SHP77 (cell line): ENCODE measurements at places on chromosomes 4 and X.

DNA sequence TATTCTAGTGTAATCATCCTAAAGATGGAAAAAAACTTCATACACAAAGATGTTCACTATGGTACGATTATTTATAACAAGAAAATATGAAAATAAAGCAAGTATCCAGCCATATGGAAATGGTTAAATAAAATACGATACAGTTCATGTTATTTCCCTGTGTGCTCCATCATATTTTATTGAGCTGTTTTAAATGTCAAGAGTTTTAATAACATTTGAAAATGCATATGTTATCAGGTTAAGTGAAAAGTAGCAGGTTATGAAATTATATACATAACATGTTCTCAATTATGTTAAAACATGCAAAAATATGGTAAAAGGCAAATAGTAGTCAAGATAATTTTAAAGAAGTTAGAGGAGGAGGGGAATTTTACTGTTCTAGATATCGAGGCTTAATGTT, 192.0 kb downstream of the HNRNPD start:
- DNase-seq: no peak

DNA sequence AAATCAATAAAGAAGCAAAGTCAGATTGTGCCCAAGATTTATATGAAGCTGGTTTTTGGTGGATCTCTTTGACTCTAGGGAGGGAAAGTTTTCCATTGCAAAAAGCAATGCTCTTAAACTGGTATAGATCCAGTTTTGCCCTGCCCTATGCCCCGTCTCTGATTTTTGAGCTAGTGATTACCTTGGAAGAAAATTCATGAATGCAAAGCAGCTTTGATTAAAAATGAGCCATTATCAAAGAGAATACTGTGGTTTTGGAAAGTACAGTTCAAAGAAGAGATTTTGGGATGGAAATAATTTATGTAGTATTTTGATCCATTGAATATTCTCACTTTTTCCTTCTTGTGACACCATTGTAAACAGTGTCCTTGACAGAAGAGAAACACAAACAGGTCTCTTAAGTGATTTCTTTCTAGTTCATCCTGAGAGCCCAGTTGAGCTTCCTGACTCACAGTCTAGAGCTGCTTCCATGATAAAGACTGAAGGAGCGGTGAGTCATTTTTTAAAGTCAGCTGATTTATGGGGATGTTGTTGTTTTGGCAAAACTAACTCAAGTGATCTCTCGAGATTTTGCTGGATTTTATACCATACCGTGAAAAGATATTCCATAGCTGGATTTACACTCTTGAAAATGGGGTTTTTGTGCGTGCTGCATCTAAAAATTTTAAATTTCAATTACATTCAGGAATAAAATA, 76.7 kb downstream of the AFF1 start:
- DNase-seq: no peak

GRCh38 chr4:86338989-86339388, 20.9 kb downstream of the MAPK10 start:
- no peak for DNase-seq

DNA sequence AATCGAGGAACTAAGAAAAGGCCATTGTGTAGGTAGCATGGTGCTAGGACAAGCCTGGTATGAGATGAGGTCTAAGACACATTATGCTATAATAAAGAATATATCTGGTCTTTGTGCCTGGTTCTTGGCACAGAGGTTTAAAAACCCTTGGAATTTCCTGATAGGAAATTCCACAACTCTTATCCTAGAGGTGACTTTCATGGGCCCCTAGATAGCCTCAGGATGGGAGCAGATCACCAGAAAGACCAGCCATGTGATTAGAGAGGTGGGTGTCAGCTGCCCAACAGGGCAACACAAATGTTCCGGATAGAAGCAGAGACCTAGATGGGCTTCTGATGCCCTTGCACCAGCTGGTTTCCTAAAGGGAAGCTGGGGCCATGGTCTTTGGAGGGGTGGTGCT, 107.2 kb downstream of the SCD5 start:
- no peak for DNase-seq

GRCh38 chr4:174423257-174423944, 98.9 kb downstream of the HPGD start:
- DNase-seq: no peak

- no peak for DNase-seq
Observed at GRCh38 chr4:150087006-150087405, 8.8 kb downstream of the DCLK2 start.

GRCh38 chrX:71282514-71283402, 677 bp upstream of the NONO start:
- DNase-seq: peak; percentile 31

DNA sequence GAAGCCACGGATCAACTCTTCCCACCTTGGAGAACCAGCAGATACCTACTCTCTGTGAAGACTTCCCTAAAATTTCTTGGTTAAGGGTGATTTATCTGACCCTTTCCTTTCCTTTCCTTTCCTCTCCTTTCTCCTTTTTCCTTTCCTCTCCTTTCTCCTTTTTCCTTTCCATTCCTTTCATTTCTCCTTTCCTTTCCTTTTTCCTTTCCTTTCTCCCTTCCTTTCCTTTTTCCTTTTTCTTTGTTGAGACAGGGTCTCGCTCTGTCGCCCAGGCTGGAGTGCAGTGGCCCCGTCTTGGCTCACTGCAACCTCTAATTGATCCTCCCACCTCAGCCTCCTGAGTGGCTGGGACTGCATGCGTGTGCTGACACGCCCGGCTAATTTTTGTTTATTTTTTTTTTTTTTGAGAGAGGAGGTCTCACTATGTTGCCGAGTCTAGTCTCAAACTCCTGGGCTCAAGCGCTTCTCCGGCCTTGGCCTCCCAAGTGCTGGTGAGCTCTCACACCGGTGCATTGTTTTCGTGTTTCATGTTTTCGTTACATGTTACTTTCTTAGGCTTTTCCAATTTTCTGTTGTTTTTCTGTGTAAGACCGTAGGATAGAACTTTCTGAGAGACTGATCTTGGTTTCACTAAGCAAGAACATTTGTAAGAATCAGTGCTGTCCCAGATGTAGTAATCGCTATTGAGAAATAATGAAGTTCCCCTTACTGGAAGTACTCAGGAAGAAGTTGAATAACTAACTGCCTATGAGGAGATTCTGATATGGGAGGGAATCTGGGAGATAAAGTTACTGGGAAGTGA, 2.0 kb downstream of the TMEM165 start:
- no peak for DNase-seq

DNA sequence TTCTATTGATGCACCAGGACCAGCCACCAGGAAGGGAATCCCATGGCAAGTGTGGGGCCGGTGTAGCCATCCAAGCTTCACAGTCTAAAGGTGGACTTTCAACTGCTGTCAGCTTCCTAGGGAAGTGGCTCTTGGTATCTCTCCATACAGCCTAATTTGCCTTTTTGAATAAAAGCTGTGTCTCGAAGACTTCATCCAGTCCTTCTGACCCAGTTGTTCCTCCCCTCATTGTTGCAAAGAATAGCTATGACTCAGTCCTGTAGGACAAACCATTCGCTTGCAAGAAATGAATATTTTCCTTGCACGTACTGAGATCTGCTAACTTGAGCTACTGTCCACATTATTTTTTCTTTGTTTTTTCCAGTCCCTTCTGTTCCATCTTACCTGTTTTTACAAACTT, 145.1 kb upstream of the CTSO start:
- DNase-seq: no peak

DNA sequence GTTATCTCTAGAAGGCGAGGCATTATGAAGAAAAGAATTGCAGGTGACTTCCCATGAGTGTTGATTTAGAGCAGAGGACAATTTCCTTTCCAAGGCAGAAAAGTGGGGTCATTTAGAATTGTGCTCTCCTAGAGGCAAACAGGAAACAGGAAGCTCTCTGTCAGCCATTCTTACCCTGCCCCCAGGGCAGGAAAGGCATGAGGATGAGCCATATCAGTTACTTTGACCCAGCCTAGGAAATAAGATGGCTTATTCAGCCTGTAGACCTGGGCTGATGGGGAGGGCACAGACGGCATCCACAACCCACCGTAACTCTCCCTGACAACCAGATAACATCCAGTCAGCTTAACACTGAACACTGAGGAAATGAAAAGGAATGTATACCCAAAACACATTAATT, 88.8 kb upstream of the KDR start:
- peak; percentile 4 for DNase-seq

GRCh38 chr4:19380600-19380999, 871.1 kb upstream of the SLIT2 start:
- DNase-seq: no peak

- no peak for DNase-seq
Observed at GRCh38 chrX:101206471-101206870, 13.1 kb upstream of the DRP2 start.

GRCh38 chrX:151904989-151905388, 7.7 kb upstream of the MAGEA4 start:
- DNase-seq: no peak

GRCh38 chr4:140098455-140099160, 55.4 kb downstream of the MAML3 start:
- DNase-seq: no peak

DNA sequence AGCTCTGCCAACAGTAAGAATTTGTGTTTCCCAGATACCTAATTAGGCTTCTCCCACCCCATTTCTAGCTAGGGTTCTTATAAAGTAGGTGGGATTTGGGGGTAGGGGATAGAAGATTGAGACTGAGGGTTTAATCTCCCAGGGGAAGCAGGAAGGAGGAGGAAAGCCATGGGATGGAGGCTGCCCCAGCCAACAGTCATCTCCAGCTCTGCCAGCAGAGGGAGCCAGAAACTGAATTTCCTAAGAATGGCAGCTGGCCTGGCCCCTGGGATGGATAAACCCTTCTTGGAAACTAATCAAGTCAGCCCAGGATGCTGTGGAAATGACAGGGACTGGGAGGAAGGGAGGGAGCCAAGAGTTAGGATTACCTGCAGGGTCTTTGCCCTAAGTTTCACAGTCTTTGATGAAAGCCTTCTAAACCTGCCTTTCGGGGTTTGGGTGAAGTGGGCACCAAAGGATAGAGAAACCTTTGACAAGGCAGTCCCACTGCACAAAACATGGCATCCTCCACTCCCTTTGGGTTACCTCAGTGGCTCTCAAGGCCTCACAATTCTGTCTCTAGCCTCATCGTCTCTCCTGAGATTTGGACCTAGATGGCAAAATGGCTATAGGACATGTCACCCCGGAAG, 6.7 kb upstream of the ERCC6L start:
- peak; percentile 21 for DNase-seq

- no peak for DNase-seq
Observed at GRCh38 chr4:162343967-162344366, 180.2 kb upstream of the FSTL5 start.

- no peak for DNase-seq
Observed at GRCh38 chr4:39348371-39349315, 17.5 kb downstream of the RFC1 start.

DNA sequence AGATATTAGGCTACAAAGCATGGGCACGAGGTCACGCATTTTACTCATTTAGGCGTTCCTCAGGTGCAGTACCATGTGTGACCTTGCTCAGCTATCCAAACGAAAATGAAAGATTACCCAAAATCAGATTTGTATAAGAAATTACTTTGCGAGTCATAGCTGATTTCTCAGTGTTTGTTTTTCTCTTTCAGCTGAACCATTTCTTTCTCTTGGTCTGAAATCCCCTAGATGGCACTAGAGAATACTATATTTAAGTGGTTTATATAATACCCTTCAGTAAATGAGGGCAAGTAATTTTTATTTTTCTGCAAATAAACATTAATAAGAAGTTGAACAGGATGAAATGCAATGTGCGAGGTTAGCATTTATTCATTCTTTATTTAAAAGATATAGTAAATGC, 496.6 kb downstream of the STIM2 start:
- DNase-seq: no peak

GRCh38 chrX:107384397-107385105, 64.9 kb upstream of the FRMPD3 start:
- DNase-seq: no peak

GRCh38 chrX:48848847-48849246, 13.4 kb upstream of the PCSK1N start:
- no peak for DNase-seq

- DNase-seq: no peak
Observed at GRCh38 chr4:142092941-142093340, 456.6 kb downstream of the IL15 start.
